ENCODE measurements at places on chromosomes 13 and 19. TPM values are rescaled to one million over a fixed set of nuclear protein-coding genes. Genes with fewer than 3 reads are reported as not detected.

Gene LHFPL6
- total RNA-seq, result 112 TPM

DNA sequence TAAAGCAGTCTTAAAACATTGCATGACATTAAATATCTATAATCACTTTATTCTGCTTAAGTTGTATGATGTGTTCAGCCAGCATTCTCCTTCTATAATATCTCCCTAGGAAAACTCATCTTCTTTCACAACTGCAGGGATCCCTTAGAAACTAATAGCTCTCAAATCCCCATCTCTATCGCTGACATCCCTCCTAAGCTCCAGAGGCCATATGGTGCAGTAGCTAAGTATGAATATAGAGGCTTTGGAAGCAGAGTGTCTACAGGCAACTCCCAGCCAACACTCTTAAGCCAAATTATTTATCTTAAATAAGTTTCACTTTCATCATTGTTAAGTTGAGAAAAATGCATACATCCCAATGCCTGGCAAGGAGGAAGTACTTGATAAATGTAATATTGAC lies 349.5 kb upstream of the MIR17HG start:
- DNase-seq, result no peak

DNA sequence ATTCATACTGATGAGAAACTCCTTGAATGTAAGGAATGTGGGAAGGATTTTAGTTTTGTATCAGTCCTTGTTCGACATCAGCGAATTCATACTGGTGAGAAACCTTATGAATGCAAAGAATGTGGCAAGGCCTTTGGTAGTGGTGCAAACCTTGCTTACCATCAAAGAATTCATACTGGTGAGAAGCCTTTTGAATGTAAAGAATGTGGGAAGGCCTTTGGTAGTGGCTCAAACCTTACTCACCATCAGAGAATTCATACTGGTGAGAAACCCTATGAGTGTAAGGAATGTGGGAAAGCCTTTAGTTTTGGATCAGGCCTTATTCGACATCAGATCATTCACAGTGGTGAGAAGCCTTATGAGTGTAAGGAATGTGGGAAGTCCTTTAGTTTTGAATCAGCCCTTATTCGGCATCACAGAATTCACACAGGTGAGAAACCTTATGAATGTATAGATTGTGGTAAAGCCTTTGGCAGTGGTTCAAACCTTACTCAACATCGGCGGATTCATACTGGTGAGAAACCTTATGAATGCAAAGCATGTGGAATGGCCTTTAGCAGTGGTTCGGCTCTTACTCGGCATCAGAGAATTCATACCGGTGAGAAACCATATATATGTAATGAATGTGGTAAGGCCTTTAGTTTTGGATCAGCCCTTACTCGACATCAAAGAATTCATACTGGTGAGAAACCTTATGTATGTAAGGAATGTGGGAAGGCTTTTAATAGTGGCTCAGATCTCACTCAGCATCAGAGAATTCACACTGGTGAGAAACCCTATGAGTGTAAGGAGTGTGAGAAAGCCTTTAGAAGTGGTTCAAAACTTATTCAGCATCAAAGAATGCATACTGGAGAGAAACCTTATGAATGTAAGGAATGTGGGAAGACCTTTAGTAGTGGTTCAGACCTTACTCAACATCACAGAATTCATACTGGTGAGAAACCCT lies 26.6 kb downstream of the ZNF345 start:
- no peak for DNase-seq

GRCh38 chr13:58587183-58587582 lies 955.6 kb downstream of the PCDH17 start:
- no peak for DNase-seq

Gene ZNF865
- total RNA-seq, result 12.0 TPM

Gene RGL3
- total RNA-seq, result 18.8 TPM
